Mucosa of descending colon (tissue), 3 donors: ENCODE measurements at places on chromosomes 11 and 22.

GRCh38 chr22:50723991-50724390 lies 14.0 kb upstream of the ACR start:
- no peak for DNase-seq

GRCh38 chr11:118200497-118200896 lies 24.1 kb upstream of the SCN2B start:
- no peak for DNase-seq

DNA sequence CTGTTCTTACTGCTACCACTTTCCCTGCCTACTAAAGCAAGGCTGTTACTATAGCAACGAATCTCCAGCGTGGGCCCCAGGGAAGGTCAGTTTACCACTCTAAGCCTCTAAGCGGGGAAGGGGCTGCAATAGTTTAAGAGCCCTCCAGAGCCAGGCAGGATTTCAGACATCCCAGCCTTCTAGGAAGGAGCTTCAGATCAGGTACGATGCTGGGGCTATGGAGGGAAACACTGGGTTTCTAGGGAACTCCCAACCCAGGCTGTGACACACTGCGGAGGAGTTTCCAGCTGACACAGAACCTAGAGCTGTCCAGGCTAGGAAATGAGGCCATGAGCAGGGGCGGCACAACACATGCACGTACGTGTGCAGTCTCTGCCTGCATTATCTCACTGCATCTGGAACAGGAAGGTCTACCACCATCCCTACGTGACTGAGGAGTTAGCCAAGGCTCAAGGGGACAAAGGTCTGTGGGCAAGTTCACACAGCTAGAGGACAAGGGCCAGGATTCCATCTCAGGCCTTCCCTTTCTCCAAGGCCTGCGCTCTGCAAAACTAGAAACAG lies 20.4 kb downstream of the HPS4 start:
- no peak for DNase-seq

DNA sequence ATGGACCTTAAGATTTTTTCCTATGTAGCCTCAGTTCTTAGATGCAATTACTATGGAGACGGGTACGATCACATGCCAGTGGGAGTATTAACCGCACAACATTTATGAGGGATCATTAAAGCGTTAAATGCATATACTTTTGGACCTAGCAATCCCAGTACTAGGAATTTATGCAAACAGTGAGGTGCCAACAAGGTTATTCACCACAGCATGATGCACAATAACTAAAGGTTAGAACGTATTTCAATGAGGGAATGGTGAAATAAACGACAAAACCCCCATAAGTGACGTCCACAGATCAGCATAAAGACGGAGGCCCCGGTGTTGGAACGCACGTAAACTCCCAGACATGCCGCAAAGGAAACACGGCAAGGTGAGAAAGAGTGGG lies 539 bp downstream of the SIRT3 start:
- no peak for DNase-seq

- DNase-seq = no peak
Observed at GRCh38 chr11:13038366-13038765, 29.2 kb downstream of the RASSF10 start.

- no peak for DNase-seq
Observed at GRCh38 chr11:75793966-75794365, 21.0 kb upstream of the UVRAG start.

DNA sequence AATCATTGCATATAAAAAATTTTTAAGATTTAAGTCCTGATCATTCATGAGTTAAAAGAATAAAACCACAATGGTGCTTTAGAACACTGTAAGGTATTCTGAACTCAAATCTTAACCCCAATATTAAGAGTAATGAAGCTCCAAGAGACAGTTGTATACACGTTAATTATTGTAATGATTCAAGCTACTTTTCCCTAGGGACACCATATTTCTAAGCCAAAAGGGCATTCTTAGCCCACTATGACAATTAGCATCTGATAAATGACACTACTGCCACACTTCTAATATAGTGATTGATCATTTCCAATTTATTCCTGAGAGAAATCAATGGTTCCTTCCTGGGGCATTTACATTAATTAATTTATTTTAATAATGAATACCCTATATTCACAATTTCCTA lies 21.7 kb downstream of the FANCF start:
- no peak for DNase-seq

- no peak for DNase-seq
Observed at GRCh38 chr11:78985663-78986062, 411.0 kb upstream of the NARS2 start.

DNA sequence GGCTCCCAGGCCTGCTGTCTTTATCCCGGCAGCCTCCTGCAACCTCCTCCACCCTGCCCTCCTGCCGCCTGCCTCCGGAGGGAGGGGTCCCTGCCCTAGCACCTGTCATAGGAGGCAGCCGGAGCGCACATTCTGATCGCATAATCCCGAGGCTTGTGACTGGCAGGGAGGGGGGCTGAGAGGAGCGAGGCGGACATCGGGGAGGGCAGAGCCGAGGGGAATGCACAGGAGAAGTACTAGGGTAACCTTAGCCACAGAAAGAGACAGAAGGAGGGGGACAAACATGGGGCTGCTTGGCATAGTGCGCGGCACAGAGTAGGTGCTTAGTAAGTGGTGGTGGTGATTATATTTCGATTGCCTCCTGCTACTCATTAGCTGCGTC lies 9.2 kb upstream of the ALX4 start:
- DNase-seq = no peak

DNA sequence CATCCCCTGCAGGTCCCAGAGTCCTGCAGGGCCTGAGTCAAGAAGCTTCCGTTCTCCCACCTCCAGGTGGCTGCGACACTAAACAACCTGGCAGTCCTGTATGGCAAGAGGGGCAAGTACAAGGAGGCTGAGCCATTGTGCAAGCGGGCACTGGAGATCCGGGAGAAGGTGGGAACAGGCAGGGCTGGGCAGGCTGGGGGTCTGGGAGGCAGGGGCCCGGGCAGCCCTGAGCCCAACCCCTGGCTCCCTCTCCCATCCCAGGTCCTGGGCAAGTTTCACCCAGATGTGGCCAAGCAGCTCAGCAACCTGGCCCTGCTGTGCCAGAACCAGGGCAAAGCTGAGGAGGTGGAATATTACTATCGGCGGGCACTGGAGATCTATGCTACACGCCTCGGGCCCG lies 4.7 kb upstream of the RAB1B start:
- DNase-seq = no peak

GRCh38 chr11:62830904-62831519 lies 839 bp downstream of the STX5 start:
- DNase-seq = peak; percentile 47

GRCh38 chr11:45724153-45724552 lies 58.7 kb upstream of the CHST1 start:
- no peak for DNase-seq

DNA sequence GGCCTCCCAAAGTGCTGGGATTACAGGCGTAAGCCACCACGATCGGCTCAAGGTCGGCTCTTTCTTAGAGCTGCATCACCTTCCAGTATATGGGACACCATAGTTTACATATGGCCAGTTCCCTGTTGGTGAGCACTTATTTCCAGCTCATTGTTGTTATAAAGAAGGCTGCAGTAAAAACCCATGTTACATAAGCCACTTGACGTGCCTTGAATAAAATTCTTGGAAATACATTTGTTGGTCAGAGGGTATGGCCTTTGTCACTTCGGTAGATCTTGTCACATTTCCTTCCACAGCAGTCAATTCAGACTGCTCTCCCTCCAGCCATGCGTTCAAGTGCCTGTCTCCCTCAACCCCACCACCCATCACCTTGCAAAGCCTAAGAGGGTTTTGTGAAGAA lies 92.9 kb downstream of the PRR5L start:
- no peak for DNase-seq

- no peak for DNase-seq
Observed at GRCh38 chr11:64710418-64711137, 12.4 kb downstream of the NRXN2 start.

GRCh38 chr11:69309631-69310280 lies 15.8 kb downstream of the MYEOV start:
- DNase-seq = peak; percentile 14

- no peak for DNase-seq
Observed at GRCh38 chr11:1013631-1013935, 22.9 kb downstream of the MUC6 start.

DNA sequence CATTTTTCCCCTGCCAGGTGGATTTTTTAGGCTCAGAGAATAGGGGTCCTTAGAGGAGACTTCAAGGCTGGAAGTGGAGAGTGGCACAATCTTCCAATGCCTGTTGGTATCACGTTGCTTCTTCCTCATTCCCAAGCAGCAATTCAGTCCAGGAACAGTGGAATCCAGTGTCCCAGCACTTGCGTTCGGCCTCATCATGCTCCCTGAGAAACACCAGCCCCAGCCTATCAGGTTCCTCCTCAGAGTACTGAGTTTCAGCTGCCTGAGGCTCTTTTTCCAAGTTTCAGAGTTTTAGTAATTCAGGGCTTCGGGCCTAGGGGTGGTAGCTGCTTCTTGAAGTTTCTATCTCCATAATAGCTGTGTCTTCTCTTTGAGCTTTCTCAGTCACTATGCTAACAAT lies 31.9 kb upstream of the NRGN start:
- DNase-seq = no peak

GRCh38 chr11:35418282-35419183 lies 825 bp downstream of the SLC1A2 start:
- DNase-seq = no peak

DNA sequence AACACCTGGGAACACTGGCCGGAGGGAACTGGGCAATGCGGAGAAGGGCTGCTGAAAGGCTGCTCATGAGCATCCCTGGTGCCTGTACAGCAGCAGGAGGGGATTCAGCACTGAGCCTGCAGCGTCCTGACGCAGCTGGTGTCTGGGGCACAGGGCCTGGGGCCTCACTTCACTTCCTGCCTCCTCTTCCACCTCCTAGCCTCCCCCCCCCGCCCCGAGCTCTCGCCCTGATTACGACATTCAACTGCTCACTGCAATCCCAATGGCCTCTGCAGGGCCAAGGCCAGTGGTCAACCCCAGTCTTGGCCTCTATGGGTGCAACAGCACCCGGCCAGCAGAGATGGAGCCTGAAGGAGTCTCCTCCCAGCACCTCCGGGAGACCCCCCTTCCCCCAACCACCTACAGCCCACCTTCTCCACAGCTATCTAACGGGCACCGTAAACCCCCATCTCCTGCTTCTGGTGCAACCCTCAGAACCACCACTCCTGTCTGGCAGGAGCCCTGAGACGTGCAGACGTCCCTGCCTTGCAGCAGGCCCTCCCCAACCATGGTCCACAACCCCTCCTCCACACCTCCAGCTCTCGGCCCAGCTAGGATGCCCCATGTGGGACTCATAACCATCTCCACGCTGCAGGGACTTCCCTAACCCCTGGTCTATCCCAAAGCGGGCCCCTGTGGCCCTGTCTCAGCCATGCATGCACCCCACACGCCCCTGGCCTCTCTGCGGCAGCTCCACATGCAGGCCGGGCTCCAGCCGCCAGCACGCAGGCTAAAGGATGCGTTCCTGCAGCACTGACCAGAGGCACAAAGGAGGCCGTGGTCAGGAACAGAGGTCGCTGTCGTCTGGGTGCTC lies 38.2 kb downstream of the BRD1 start:
- peak; percentile 17 for DNase-seq

GRCh38 chr22:24106385-24107381 lies 74.6 kb upstream of the SUSD2 start:
- peak; percentile 22 for DNase-seq

- DNase-seq = no peak
Observed at GRCh38 chr11:122758974-122759373, 79.3 kb upstream of the CRTAM start.

DNA sequence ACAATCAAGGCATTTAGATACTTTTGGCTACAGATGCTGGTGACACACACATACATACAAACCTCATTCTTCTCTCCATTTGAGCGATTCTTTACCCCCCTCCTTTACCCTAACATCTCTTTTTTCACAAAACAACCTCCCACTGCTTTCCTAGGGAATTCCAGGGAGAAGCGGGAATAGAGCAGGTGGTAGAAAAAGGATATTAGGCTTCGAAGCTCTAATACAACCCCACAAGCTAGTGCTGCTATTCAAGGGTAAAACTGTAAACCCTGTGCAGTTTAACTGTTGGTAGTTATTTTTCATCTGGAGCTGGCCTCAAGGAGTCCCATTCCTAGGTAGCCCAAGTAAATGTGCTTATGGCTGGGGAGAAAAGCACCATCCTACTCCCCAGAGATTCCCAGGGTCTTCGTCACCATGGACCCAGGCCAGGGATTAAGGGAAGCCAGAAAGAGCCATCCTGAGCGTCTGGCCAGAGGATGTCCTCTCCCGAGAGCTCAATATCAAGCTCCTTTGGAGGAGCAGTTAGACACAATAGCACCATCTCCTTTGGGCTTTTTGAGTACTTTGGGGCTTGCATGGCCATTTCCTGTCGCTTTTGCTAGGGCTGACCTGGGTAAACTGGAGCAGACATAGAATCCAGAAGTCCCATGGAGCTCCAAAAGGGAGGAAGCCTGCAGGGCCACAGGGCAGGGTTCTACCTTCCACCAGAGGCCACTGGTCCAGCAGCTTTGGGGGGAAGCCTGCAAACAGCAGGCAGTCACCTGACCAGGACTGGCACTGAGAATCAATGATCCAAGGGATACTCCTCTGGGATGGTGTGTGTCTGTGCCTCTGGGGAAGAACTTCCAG lies 3.1 kb downstream of the MAML2 start:
- peak; percentile 50 for DNase-seq

DNA sequence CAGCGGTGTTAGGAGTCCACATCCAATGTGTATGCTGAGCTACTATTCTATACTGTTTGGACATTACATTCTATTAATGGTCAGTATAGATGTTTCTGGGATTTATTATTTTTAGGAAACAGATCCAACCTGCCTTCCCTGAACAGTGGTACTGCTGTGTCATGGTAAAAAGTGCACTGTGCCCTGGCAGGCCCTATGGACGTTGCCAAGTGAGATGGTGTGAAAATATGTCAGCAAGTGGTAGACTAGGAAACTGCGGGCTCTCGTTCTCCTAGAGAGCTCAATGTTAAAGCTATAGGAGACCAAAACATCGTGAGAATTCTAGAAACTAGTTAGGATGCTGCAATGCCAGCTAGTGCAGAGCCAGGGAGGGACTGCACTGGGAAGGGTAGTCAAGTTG lies 26.0 kb upstream of the CYP2D6 start:
- DNase-seq = no peak

DNA sequence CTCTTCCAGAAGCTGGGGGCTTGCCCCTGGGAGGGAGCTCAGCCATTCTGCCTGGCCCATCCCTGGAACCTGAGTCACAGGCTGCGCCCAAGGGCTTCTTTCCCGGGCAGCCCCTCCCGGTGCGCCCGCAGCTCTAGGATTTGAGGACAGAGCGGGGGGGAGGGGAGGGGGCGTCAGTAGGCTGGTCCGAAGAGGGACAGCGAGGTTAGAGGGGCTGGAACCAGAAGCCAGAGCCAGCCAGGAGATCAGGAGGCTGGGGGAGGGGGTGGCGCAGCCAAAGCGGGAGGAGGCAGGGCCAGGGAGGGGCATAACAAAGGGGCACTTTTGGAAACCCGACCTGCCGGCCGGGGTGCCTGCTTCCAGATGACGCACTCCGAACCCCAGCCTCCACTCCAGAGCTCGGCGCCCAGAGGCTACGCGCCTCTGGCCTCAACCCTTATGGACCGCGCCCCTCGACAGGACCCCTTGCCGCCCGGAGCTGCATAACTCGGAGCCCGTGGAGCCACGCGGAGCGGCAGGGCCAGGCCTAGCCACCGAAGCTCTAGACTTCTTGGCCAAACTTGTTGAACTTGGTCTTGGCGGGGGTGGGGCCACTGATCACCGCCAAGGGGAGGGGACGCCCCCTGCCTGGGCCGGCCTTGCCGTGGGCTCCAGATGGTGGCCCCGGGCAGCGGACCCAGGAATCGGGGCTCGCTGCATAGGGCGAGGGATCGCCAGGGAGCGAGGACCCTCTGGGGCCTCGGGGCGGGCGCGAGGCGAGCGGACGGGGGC lies 744 bp downstream of the PACSIN3 start:
- DNase-seq = no peak
